ENCODE measurements at places on chromosomes 7 and 10. TPM values are rescaled to one million over a fixed set of nuclear protein-coding genes. Genes with fewer than 3 reads are reported as not detected.

GRCh38 chr7:148395990-148396716, 194.4 kb upstream of the C7orf33 start:
- no peak for DNase-seq

- DNase-seq, result no peak
Observed at GRCh38 chr7:98229991-98230745, 18.9 kb downstream of the BHLHA15 start.

XRCC2 gene
- 13.8 TPM for total RNA-seq

PAPOLB gene
- not detected for total RNA-seq

GNAT3 gene
- total RNA-seq, result not detected

- no peak for DNase-seq
Observed at GRCh38 chr10:130747356-130747755, 564.2 kb downstream of the TCERG1L start.

- no peak for DNase-seq
Observed at GRCh38 chr10:70914316-70914864, 26.0 kb upstream of the PCBD1 start.

DNA sequence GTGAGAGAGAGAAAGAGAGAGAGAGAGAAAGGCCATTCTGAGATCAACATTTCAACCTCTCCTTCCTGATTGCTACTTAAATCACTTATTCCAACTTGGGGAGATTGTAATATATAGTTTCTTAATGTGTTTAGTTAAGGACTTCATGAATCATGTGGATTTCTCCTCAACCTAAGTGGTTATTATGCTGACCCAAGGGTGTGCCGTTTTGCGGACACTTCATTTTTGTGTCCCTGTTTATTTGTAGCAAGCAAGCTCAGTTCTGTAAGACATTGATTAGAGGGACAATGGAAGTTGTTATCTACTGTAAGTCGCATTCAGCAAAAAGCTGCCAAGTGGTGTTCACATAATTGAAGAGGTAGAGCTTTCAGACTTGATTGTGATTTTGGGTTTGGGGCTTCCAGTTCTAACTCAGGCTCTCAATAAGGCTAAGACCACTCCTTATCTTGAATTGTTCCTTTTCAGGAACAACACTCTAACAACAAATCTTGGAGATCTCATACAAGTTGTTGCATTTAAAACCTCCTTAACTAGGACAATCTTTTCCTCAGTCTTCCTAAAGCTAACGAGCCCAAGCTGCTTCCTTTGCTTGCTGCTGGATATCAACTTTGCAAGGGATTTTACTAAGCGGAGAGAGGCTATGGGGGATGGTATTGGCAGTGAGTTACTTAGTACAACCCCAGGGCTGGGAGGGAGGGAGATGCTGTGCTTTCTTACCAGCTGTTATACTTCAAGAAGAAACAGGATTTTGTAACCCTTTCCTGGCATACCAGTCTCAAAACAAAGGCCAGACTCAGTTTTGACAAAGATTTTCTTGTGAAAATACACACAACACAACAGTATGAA, 19.8 kb upstream of the COL1A2 start:
- DNase-seq, result no peak

DNA sequence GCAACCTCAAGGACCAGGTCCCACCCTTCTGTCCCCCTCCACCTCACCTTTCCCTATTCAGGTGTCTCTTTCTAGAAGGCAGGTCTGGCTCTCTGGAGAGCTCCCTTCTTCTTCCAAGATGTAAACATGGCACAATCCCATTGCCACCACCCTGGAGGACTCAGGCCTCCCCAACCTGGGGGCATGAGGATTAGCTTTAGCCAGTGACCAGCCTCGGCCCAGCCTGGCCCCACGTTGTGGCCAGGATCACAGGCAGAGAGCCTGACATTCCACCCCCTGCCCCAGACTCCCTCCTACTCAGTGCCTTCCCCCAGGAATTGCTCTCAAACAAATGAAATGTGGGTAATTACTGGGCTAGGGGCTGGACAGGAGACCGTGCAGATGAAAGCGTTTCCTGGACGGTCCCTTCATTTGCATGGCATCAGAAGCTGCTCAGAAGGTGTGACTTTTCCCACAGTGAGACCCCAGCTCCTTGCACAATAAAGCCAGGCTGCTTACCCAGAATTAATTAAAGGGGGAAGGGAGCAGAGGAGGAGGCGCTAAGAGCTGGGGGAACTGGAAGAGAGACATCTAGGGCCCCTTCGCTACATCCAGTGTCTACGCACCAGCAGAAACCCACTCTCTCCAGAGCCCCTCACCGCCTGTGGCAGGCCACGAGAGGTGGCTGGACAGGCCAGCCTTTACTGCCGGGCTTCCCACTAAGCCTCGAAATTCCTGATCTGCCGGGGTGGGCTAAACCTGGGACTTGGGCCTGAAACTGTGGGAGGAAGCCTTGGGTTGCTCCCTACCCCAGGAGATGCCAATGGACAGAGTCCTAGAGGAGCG, 7.7 kb downstream of the FGF8 start:
- no peak for DNase-seq

GRCh38 chr7:90178679-90179278, 24.5 kb downstream of the STEAP1 start:
- no peak for DNase-seq

DNA sequence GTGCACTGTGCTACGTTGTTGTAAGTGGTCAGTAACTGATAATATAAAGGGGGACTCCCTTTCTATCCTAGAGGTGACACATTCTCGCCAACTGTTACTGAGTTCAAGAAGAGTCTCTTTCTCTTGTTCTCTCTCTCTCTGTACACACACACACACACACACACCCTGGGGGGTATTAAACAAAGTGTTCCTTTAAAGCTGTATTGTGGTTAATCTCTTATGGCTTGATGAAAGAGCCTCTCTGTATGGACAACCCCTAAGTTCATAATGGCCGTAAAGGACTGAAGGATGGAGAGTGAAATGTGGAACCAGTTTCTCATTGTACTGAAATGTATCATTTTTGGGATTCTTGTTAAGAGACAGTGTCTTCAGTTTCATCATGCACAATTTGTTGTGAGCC, 145.2 kb upstream of the BMPER start:
- DNase-seq, result no peak

GRCh38 chr7:112638675-112639400, 151.4 kb downstream of the TMEM168 start:
- DNase-seq, result no peak

- DNase-seq, result no peak
Observed at GRCh38 chr7:20506175-20506574, 109.3 kb upstream of the ABCB5 start.

- peak; percentile 37 for DNase-seq
Observed at GRCh38 chr10:13787015-13787421, 200.3 kb downstream of the PRPF18 start.

DNA sequence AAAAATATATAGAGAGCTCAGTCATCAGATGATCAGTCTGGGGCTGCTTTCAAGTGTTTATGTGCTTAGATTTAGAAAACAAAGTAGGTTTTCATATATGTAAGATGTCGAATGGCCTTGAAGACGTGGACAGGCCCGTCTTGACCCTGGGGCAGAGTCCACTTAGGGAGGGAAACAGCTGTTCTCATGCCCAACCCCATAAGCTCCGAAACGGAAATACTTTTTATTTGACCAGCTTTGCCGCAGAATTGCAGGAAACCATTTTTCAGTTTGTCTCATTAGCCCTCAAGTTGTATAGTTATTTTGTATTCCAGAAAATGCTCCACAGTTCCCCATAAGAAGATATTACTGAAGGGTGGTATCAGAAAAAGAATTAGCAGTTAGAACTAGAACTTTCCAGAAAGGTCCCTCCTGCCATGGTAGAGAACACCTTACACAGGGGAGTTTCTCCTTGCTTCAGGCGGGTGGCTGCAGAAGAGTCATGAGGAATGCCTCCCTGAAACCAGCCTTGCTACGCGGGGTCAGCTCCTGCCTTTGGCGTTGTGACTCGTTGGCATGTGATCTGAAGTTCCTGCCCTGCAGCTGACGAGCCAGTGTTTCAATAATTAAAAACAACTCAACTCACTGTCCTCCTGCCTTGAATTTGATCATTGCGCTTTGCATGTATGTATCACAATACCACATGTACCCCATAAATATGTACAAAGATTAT, 192.7 kb downstream of the CELF2 start:
- no peak for DNase-seq

- DNase-seq, result no peak
Observed at GRCh38 chr7:136717910-136718557, 150.4 kb upstream of the CHRM2 start.

- DNase-seq, result no peak
Observed at GRCh38 chr7:155665957-155666287, 21.5 kb downstream of the RBM33 start.

DNA sequence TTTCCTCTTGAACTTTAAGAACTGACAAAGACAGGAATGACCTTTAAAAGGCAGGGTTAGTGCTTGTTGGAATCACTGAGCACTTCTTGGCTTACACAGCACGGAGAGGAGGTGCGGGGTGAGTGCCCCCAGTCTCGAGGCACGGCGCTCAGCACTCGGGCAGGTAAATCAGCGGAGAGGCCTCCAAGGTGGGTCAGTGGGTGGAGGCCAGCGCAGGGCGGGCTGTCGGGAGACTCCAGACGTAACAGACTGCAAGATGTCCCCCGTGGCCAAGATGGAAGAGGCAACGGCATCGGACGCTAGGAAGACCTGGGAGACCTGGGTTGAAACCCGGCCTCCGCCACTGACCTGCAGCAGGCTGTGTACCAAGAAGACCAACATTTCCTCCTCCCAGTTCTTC, 149.4 kb downstream of the MAD1L1 start:
- DNase-seq, result no peak

GRCh38 chr10:96124230-96125141, 5.6 kb upstream of the ZNF518A start:
- DNase-seq, result no peak

CTTNBP2 gene
- 0.27 TPM for total RNA-seq

GRCh38 chr10:47167591-47167990, 132.4 kb upstream of the GDF10 start:
- DNase-seq, result no peak

DNA sequence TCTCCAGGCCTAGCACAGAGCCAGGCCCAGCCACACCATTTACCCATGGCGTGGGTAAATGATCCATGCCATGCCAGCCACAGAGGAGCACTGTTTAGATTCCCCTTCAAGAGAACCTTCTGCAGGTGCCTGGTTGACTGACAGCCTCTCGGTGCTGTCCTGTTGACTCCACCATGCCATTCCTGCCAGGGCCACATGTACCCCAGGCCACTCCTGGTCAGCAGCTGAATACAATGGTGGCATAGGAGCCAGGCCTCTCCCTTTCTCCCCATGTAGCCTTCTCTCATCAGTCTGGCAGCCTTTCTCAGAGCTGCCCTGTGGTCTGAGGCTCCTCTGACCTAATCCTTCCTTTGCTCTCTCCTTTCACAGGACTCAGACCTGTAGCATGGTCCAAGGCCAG, 39.2 kb upstream of the GPAM start:
- no peak for DNase-seq

DNA sequence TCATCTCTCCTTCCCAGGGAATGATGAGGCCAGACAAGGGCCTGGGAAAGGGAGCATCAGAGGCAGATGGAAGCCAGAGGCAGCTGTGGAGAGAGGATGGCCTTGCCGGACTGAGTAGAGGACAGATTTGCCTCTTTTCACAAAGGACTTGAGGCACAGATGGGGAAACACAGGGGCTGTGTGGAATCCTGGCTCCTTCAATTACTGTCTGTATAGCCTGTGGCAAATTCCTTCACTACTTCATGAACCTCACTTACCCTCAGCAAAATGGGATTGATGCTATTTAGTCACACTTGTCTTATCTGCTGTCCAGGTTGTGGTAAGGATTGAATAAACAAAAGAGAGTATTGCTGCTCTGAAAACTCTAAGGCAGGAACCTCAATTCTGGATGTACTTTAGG, 40.3 kb downstream of the SLC25A28 start:
- no peak for DNase-seq

CCSER2 gene
- 133 TPM for total RNA-seq

HYAL4 gene
- not detected for total RNA-seq

DNA sequence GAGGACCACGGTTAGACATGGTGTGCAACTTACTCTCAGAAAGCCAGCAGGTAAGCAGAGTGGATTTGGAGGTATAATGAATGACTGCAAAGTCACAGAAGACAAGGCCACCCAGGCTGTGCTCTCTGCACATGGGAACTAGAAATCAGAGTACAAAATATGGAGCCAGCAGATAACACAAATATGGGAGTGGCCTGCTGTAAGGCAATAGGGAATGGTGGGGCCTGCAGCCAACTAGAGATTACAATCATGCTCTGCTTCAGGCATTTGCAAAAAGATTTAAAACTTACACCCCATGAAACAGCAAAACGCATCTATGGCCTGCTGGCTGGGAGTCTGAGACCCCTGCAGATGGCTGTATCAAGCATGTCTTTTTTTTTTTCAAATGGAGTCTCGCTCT, 47.0 kb downstream of the RGS10 start:
- no peak for DNase-seq

- DNase-seq, result no peak
Observed at GRCh38 chr7:139915864-139916716, 87.0 kb downstream of the TBXAS1 start.

GPR26 gene
- total RNA-seq, result not detected

GPRIN2 gene
- total RNA-seq, result not detected

AS3MT gene
- total RNA-seq, result 3.7 TPM

DNA sequence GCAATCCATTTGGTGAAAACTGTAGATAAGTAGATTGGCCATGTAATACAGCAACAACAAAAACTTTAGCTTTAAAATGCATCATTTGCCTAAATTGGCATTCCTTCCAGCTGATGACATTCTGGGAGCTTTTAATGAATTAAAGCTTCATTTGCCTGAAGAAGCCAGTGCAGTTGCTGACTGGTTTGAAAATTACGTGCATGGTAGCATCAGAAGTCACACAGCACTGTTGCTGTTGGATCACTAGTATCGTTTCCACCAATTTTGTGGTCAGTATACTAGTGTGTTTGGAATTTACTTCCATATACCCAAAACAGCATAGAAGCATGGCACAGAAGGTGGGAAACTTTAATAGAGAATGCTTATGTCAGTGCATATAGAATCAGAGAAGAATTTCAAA, 194.9 kb downstream of the ETV1 start:
- DNase-seq, result no peak

GPR37 gene
- not detected for total RNA-seq

DNA sequence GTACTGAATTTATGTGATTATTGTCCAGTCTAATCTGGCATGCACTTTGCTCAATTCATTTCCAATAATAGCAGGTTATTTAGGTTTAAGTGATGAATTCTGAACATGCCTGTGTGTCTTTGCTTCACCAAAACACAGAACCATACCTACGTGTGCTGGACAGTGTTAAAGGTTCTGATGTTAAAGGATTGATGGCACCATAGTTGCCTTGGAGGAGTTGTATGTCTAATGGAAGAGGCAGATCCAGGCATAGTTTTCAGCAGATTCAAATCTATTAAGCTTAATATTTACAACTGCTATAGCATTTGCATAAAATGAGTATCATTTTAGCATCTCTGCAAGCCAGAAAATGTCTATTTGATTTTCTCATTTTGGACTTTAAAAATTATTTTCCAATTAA, 28.0 kb upstream of the UMAD1 start:
- DNase-seq, result no peak

- no peak for DNase-seq
Observed at GRCh38 chr10:80870282-80870681, 332.6 kb downstream of the SH2D4B start.
